NCI-H446 treated with DMSO at 0.1 percent for 48 hours (cell line): ENCODE measurements at places on chromosomes 3 and 15.

DNA sequence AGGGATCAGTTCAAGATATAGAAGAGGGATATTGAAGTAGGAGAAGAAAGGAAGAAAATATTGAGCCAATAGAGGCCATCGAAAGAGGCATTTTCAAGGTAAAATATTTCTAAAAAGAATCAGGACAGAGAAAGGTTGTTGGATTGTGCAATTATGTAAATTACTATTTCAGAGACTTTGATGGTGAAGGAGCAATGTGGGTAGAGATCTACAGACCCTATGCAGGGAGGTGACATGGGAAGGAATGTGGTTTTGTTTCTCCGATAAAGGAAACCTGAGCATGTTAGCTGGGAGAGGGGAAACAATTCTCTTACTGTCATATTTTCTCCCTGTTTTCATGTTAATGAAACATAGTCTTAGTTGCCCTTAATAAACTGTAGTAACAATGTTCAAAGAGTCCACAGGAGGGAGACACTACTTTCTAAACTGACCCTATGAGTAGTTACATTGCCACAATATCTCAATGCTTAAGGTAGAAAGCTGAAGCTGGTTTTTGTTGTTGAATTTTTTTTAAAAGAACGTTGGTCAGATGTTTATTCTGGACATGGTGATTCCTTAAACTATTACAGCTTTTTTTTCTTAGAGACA, 133.3 kb downstream of the GRM7 start:
- no peak for DNase-seq

GRCh38 chr3:145719114-145719513, 441.9 kb downstream of the PLOD2 start:
- DNase-seq: no peak

- DNase-seq: peak; percentile 24
These were observed at the start of gene ANKRD28 for GRCh38 chr3:15797642-15798303. ANKRD28 (minus strand) TSS chr3:15797979; CDS start chr3:15796521, 1,458 bp downstream.

DNA sequence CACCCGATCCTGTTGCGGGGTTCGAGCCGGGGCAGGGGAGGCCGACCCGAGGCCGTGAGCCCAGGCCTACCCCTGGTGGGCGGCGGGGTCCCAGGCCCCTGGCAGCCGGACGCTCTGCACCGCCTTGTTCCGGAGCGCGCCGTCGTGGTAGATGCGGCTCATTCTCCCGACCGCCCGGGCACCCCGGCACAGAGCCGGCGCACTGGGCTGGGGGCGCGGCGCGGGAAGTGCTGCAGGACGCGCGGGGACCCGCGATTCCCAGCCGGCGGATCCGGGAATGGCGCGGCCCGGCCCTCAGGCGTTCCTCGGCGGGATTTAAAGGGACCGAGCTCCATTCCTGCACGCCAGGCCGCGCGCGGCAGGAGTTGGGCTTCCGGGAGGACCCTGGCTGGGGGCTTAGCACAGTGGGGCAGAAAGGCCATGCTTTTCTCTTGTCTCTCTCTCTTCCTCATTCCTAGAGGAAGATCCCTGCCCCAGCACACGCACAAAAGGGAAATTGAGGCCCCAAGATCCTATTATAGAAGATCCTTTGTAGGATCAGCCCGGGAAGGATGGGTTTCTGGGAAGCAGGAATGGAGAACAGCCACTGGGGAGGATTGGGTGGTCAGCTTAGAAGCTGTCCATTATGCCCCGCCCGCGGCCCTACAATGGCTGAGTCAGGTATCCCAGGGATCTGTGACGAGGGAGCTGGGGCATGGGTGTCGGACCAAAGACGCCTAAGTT, at the start of gene ARPIN:
Gene ARPIN (minus strand): TSS at position 279 of the 723 bp plus-strand sequence. CDS start 117 bp downstream, at position 162.
- DNase-seq: no peak

DNA sequence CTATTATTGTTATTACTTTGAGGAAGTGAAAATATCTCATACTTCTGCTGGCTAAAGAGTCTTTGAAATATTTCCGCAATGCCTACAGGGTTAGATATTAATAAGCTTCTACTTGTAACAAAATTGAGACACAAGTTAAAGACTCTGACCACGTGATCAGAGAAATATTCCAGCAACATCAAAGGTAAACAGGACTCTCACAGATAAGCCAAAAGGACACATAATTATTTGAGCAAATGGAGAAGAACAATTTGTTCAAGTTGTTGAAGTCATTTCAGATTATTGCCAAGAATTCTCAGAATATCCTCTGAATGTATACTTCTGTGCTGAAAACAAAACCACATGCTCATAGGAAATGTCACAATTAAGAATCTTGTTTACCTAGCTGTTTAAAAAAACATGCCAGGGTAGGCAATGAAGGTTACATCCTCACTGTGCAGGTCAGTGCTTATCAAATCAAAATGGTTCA, 225.8 kb upstream of the ALCAM start:
- DNase-seq: no peak

DNA sequence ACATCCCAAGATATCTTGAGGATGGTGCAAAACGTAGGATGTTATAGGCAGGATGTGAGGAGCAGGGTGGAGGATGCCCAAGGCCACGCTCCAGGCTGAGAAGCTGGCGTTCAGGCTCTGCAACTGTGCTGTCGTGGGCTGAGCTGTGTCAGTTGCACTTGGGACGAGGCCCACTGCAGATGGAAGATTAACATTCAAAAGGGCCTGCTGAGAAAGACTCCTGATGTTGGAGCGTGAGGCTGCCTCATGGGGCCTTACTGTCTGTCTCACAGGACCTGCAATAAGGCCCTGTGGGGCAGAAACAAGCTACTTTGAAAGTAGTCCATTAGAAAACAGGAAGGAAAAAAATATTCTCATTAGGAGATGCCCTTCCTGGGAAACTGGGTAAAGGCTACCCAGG, 60.6 kb upstream of the SEC61A1 start:
- no peak for DNase-seq

DNA sequence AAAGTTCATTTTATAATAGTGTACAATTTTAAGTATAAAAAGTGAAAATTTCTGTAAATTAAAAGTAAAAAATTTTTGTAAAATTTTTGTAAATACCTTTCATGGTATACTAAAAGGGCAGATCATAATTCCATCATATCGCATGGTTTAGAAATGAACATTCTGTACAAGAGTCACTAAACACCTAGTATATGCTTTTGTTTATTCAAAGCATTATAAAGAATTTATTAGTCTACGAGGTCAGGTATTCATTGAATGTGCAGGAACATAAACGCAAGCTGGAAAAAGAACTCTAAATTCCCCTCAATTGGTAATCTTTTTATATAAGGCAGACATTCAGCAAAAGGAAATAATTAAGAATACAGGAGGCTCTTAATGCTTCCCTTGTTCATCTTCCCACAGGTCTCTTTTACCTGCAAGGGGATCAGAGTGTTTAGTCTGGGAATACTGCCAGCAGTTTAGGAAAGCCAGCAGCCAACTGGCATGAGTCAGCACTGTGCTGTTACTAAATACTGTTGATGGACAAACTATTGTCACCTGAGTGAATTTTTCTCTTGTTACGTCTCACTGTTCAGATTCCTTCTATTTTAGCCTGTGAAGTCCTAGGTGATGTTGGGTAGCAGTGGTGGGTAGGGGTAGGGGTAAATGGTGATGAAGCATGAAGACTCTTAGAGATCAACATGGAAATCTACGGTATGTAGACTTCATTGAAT, 70.1 kb downstream of the UQCC5 start:
- no peak for DNase-seq

DNA sequence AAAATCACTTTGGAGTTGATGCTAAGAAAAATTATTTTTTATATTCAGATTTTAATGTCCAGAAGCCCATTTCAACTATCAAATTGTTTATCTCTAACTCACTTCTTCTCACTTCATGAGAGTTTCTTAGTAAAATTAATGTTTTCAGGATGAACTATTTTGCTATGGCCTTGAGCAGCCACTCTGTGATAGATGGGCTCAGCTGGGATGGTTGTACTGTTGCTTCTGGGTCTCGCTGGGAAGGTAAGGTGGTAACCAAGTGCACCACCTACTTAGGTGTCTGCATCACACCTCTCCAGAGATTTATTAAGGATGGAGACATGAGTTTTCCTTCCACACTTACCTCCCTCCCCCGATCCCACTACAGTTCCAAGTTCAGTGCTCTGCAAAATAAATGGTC, 110.3 kb upstream of the ATP2B2 start:
- no peak for DNase-seq

- no peak for DNase-seq
These were observed 132.6 kb upstream of the HES1 start for GRCh38 chr3:194003114-194004057.

DNA sequence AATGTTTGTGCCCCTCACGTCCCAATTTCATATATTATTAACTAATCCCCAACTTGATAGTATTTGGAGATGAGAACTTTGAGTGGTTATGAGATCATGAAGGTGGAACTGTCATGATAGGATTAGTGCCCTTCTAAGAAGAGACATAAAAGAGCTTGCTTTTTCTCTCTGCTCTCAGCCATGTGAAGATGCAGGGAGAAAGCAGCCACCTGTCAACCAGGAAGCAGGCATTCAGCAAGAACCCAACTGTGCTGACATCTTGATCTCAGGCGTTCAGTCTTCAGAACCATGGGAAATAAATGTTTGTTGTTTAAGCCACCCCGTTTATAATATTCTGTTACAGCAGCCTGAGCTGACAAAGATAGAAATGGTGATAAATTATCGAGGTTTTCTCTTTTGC, 278.7 kb upstream of the KCNMB2 start:
- DNase-seq: no peak

GRCh38 chr15:101019366-101019896, 100.3 kb downstream of the LRRK1 start:
- DNase-seq: no peak

DNA sequence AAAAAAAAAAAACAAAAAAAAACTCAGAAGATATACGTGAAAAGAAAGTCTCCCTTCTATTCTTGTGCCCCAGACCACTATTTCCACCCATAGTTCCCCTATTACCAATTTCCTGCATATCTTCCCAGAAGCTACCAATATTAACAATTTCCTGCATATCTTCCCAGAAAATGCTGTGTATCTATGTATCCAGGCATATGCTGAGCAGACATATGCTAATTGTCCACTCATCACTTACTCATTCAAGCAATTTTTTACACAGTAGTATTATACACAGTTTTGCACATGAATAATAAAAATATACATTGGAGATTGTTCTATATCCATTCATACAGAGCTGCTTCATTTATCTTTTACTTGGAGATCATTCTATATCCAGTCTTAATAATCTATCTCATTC, 12.6 kb upstream of the SLMAP start:
- no peak for DNase-seq

DNA sequence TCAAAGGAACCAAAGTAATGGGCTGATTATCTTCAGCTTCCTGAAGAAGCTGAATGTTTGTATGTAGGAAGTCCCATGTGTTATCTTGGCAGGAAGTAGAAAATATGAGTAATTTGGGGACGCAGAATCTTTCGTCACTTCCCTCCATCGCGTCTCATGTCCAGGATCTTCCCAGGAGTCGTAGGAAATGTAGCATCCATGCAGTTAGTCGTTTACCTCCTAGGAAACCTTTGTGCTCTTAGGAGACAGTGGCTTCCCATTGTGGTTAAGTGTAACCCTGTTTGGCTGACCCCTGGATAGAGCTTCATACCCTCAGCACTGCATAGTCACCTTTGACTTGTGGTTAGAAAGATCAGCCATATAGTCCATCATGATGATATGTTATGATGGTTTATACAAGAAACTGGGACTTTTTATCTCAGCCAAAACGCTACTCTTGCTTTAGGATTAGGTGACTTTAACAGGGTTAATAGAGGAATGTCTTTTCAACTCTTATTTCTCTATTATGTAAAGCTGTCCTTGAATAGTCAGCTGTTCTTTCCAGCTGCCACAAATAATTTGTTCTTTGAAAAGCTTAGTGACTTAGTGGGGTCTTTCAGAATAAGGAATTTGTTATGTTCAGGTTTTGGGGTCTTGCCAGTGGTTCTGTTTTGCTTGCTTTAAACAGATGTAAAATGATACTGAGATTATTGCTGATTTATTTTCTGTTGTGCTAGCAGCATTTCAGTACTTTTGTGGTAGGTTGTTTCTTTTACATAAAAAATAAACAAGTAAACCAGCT, 92.2 kb downstream of the KLHL25 start:
- DNase-seq: no peak

GRCh38 chr3:153463895-153464294, 301.9 kb downstream of the RAP2B start:
- no peak for DNase-seq

GRCh38 chr3:134244921-134245320, 5.7 kb downstream of the RYK start:
- no peak for DNase-seq
